ENCODE measurements at places on chromosomes 5 and 9.

GRCh38 chr5:169695919-169696490 lies 58.9 kb downstream of the DOCK2 start:
- DNase-seq: no peak

DNA sequence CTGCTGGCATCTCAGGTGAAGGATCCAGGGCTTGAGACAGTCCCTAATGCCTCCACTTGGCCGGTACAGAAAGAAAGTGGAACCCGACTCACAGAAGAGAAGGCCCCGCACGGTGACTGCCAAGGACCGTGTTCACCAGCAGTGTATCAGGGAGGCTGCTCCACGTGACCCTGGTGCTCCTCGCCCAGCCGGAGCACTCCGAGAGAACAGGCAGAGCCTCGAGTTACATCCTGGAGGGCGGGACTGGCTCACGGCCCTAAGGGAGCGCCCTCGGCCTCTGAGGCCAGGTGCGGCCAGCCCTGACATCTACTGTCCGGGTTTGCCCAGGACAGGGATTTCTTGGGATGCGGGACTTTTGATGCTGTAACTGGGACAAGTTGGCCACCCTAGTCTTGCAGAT lies 104.0 kb upstream of the SARDH start:
- DNase-seq: no peak

GRCh38 chr5:171580502-171581265 lies 161.2 kb downstream of the FGF18 start:
- no peak for DNase-seq

DNA sequence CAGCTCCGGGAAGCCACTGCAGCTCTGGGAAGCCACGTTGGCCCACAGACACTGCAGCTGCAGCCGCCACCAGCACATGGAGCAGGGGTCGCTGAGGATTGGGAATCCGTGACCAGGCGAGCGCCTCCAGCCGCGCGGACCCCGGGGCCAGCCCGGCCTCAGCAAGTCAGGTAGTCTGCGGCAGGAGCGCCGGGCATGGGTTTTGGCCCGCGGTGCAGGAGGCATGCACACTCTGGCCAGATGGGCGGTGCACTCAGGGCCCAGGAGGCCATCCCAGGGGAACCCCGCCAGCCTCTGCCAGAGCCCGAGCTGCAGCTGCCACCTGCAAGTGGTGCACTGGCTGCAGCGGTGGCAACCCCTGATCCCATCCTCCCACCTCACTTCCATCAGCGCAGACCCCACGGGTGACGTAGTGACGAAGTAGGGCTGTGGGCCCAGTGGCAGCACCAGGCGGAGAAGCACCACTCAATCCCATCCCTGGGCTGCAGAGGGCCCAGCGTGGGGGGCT lies 368.3 kb upstream of the SPATA31A5 start:
- DNase-seq: no peak

GRCh38 chr9:131418143-131419025 lies 24.5 kb downstream of the PRRC2B start:
- no peak for DNase-seq

DNA sequence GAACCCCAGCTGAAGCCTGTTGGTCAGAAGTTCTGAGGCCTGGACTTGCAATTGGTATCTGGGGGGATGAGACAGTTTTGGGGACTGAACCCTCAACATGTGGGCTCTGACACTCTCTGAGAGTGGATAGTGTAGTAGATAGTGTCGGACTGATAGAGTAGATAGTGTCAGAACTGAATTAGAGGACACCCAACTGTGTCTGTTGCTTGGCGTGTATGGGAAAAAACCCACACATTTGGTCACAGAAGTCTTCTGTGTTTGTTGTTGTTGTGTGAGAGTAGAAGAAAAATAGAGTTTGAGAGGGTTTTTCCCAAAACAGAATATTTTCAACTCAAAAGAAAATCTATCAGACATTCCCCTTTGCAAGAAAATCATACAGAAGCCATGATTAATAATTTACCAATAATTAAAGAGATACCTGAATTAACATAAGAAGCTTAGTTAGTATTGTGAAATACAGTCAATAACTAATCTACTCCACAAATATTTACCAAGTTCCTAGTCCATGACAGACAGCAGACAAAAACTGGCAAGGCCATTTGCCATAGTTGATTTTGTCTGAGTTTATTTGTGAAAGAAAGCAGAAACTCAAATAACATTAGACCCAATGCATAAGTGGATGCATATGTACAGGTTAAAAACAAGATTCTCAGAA lies 170.9 kb downstream of the CTNND2 start:
- DNase-seq: no peak

GRCh38 chr5:178335302-178336030 lies 102.9 kb upstream of the PHYKPL start:
- no peak for DNase-seq

DNA sequence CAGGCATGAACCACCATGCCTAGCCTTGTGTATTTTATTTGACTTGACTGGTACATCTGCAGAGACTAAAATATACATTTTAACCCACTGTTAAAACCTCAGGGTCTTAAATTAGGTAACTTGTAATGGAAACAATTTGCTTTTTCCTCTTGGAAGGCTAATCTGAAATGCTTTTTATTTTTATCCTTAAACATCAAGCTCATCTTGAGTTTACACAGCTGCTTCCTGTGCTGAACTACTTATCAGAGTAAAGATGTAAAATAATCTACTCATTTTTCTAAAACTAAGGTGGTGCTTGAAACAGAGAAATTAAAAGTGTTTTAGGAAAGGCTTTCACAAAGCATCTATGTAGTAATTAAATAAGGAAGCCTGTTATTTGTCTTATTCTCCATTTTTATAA lies 144.1 kb downstream of the ENTREP1 start:
- DNase-seq: no peak

- DNase-seq: no peak
These were observed 53.4 kb downstream of the GNAQ start for GRCh38 chr9:77978086-77978781.

GRCh38 chr9:111986035-111986556 lies 89.5 kb downstream of the UGCG start:
- DNase-seq: no peak

- no peak for DNase-seq
These were observed 5.9 kb upstream of the CSF1R start for GRCh38 chr5:150092159-150092787.

DNA sequence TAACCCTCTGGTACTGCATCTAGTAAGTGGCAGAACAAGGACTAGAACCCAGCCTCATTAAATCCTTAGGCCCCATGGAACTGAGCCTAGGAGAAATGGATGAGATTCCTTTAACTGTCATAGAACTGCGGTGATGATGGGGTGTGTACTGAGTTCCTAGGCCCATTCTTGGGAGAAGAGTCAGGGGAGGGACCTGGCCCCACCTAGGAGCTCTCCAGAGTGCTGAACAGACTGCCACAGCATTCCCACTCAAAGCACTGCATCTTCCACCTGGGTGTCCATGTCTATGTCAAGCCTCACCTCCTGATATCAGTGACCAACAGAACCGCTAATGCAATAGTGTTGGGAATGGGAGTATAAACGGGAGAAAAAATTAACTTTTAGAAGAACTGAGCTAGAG lies 36.6 kb downstream of the TTLL11 start:
- no peak for DNase-seq

GRCh38 chr9:122265149-122265915 lies 650 bp downstream of the MRRF start:
- no peak for DNase-seq

- DNase-seq: no peak
These were observed 76.6 kb upstream of the TBCA start for GRCh38 chr5:77852514-77853352.

- no peak for DNase-seq
These were observed 43.1 kb upstream of the NAA35 start for GRCh38 chr9:85897848-85898247.

GRCh38 chr5:160097991-160098390 lies 21.3 kb downstream of the PWWP2A start:
- DNase-seq: no peak

DNA sequence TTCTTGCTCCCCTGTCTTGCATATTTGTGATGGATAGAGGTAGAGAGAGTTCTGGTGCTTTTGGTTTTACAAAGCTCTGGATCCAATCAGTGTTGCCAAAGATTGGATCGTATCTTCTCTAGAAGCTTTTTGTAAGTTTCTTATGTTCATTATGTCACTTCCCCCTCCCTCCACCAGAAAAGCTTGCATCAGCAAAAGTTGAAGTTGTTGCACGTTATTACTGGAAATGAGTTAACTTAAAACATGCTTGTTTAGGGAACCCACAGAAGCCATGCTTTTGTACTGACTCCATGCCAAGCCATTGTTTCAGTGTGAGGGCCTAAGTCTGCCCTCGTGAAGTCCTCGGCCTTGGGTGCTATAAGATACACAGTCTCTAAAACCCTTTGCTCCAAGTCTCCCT lies 186.5 kb downstream of the ERCC6L2 start:
- DNase-seq: no peak

DNA sequence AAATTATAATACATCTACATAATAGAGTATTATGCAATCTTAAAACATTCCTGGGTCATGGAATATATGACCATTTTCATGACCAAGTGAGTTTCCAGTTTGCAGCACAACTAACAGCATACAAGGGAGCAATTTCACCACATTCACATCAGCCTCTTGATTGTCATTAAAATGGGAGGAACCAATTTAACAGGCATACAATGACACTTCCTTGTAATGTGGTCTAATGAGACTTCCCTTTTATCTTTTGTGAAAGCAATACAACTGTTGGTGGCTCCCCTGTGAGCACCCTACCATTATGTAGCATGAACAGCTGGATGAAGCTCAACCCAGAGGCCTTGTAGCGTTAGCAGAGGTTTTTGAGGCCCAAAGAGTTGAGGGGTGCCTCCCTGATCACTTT lies 13.6 kb upstream of the TMOD1 start:
- DNase-seq: no peak

DNA sequence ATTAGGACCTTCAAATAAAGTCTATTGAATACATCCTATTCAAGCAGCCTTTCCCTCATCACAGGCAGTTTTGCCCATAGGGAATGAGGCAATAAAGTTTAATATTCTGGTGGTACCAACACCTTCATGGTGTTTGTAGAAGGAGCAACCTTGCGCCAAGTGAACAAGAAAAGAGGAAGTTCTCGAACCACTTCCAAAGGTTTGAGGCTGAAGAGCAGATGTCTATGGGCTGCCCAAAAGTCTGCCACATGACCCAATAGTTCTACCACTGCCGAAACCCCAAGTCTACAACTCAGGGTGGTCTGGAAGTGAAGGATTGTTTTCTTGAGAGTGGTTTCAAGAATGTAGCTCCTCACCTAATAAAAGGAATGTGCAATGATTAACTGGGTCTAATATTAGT lies 123.1 kb downstream of the NPR3 start:
- no peak for DNase-seq

DNA sequence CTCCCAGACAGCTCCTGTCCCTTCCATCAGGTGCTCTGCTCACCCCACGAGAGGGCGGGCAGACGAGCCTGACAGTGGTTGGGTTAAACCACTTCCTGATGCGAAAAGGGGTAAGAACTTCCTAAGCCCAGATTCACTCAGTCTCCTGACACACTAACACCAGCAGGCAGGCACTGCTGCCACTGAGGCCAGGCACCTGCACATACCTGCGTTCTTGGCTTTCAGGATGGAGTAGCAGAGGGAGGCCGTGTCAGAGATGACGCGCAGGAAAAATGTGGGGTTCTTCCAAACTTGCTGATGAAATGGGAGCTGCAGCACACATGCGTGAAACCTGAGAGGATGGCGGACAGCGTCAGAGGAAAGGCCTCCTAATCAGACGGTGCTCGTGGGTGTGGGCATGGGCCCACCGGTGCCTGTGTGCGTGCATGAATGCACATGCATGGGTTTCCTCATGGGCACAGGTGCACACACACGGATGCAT lies 29.9 kb downstream of the SLC6A18 start:
- no peak for DNase-seq

DNA sequence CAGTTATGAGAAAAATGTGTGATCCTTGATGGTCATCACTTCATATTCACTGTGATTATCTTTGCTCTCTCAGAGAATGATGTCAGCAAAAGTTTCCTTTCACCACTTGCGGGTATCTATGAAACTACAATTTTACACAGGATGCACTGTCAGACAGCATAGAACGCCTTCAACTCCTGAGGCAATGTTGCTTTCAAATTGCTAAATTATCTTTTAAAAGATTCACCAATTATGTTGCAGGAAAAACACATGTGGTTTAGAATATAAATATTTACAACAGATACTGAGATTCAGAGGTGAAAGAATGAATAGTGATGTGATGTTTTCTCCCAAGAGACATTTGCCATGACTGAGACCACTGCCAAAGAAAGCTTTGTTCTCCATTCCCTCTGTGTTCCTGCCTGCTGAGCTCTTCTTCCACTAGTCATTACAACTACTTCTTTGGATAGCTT lies 879.8 kb upstream of the DMAC1 start:
- no peak for DNase-seq

- DNase-seq: no peak
These were observed 3.3 kb downstream of the OR1L8 start for GRCh38 chr9:122579874-122580273.

DNA sequence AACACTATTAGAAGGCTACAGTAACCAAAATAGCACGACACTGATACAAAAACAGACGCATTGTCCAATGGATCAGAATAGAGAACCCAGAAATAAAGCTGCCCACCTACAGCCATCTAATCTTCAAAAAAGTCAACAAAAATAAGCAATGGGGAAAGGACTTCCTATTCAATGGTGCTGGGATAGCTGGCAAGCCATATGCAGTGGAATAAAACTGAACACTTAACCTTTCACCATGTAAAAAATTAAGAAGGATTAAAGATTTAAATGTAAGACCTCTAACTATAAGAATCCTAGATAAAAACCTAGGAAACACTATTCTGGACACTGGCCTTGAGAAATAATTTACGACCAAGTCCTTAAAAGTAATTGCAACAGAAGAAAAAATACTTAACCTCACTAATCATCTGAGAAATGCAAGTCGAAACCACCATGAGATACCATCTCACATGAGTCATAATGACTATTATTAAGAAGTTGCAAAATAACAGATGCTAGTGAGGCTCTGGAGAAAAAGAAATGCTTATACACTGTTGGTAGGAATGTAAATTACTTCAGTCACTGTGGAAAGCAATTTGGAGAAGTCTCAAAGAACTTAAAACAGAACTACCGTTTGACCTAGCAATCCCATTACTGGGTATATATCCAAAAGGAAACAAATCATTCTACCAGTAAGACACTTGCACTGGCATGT lies 203.3 kb upstream of the CDH9 start:
- no peak for DNase-seq

GRCh38 chr9:76943054-76943453 lies 37.1 kb upstream of the PRUNE2 start:
- no peak for DNase-seq

Data from activated naive CD4-positive, alpha-beta T cell (primary cell).